ENCODE measurements at places on chromosomes 12 and 14.

- no peak for DNase-seq
These were observed 10.9 kb upstream of the TRPV4 start for GRCh38 chr12:109844091-109844490.

GRCh38 chr14:104591506-104592291, 12.1 kb downstream of the C14orf180 start:
- DNase-seq: no peak

GRCh38 chr14:75531660-75532317, 9.5 kb downstream of the BATF start:
- no peak for DNase-seq

DNA sequence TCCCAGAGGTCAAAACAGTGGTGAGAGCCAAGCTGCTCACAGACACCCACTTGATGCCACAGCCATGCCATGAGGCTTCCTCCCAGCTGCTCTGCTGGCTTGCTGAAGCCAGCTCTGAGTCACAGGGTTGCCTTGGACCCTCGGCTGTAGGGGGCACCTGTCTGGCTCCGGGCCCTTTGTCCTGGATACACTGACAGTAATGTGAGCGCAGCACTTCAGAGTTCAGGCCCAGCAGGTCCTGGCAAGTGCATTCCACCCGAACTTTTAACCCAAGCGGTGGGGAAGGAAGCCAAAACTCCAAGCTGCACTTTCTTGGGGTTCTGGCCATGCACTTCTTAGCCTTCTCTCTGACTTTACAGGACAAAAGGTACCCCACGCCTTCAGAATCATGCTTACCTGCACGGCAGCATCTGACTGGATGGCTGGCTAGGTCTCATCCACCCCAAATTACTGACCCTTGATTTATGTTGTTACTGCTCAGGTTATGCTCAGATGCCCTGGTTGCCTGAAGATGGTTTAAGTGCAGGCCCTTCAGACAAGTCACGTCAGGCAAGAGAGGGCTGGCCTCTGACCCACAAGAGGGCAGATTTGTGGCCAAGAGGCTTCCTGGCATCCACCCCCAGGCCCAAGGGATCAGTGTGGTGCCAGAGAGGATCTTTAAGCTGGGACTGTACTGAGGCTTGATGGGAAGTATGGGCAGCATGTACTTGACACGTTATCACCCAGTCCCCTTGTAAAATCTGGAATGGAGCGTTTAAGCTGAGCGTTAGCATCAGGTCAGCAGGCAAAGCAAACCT, 24.8 kb downstream of the SLC25A29 start:
- no peak for DNase-seq

DNA sequence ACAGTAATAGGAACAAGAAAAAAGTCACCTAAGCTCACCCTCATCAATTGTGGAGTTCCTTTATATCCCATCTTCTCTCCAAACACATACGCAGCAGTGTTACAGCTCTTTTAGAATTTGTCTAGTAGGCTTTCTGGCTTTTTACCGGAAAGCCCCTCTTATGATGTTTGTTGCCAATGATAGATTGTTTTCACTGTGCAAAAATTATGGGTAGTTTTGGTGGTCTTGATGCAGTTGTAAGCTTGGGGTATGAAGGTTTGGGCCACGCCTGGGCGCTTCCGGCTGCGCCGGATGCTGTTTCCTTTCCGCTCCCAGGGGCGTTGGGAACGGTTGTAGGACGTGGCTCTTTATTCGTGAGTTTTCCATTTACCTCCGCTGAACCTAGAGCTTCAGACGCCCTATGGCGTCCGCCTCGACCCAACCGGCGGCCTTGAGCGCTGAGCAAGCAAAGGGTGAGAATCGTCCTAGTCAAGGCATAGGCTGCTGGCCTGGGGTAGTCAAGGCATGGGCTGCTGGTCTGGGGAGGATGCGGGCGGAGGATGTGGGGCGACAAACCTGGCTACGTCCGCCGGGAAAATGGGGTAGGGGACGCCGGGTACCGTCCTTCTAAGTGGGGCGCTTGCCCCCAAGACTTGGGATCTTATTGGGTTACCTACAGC, at the start of the genes C12orf57 and RNU7-1:
C12orf57 (plus strand) TSS at position 301 of the 659 bp plus-strand sequence; CDS start at position 401, 100 bp downstream.
RNU7-1 (plus strand) TSS at position 95 of the 659 bp plus-strand sequence.
- peak; percentile 96 for DNase-seq
